ENCODE measurements at places on chromosomes 4 and X. TPM values are rescaled to one million over a fixed set of nuclear protein-coding genes. Genes with fewer than 3 reads are reported as not detected.

Gene SSX2B
- not detected for total RNA-seq

Gene CASP3
- total RNA-seq: 31.1 TPM

Gene VCX3B
- total RNA-seq: not detected

Gene PRDM5
- total RNA-seq: 11.0 TPM

Gene RBMXL3
- total RNA-seq: not detected

Gene IRF2
- 30.4 TPM for total RNA-seq

Gene PLAC8
- not detected for total RNA-seq

Gene SLC9B1
- 0.34 TPM for total RNA-seq

Gene SAT1
- total RNA-seq: 522 TPM

Gene FAM241A
- 2.4 TPM for total RNA-seq

Gene TSPAN7
- total RNA-seq: 0.49 TPM

All from cardiac ventricle fibroblast (primary cell).